ENCODE measurements at places on chromosomes 13 and 19. TPM values are rescaled to one million over a fixed set of nuclear protein-coding genes. Genes with fewer than 3 reads are reported as not detected.

GRCh38 chr19:34664168-34664567 lies 12.8 kb downstream of the SCGB2B2 start:
- DNase-seq = no peak

DNA sequence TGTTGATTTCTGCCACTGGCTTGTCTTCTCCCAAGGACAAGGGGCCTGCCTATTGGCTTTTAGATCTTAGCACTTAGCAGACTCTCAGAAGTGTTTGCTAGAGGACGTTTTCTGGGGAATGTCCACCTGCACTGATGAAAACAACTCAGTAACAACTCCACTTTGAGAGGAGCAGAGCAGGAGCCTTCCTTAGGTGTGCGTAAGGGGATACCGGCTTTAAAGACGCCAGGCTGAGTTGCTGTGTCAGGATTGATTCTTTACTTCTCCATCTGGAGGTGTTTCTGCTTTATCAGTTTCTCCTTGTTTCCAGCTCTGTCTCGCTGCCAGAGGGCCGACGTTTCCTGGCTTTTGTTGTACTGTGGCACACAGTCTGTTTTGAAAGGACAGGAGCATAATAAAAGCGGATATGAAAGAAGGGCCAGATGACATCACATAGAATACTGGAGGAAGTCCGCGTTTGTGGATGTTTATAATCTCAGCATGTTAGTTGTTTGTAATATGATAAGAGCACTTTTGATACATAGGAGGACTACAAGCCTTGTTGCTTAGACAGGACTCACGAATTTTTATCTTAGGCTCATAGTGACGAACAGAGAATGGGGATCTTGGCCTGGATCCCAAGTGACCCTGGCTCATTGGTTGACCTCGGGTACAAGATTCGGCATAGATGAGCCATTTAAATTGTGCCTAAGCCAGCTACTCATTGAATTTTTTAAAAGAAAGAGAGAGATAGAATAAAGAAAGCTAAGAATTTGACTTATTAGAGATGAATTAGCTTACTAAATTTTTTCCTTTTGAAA lies 34.6 kb downstream of the COL4A2 start:
- DNase-seq = no peak

DNA sequence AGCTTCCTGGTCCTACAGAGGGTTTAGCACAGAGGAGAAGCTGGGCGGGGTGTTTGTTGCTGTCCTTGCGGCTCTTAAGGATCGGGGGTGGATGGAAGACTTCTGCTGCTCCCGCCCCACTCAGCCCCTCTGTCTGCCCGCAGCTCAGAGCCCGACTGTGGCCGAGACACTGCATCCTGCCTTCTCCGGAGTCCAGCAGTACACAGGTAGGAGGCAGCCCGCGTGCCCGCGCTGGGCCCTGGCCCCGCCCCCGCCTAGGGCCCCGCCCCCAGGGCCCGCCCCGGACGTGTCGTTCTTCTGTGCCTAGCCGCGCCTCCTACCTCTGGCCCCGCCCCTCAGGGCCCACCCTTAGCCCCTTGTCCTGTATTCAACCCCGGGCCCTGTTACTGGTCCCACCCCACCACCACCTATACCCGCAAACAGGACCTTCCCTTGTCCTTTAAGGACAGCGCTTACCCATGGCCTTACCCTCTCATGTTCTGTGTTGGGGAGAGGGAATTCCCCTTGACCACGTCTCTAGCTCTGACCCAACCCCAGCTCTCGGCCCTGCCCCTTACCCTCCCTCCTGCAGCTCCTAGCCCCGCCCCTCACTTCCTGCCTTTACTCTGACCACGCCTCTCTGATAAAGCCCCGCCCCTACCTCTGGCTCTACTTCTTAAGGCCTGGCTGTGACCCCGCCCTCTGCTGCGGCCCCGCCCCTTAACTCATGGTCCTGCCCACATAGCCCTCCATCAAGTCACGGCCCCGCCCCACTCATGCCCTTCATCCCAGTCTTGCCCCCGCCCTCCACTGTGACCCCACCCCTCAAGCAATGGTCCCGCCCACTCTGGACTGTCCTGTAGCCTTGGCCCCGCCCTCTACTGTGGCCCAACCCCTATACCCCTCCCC lies 60.5 kb downstream of the CELF5 start:
- peak; percentile 56 for DNase-seq

GRCh38 chr19:10461047-10461949 lies 41.0 kb downstream of the PDE4A start:
- DNase-seq = peak; percentile 95

GRCh38 chr19:49680421-49681351 lies 3.6 kb downstream of the PRMT1 start:
- peak; percentile 85 for DNase-seq

CEACAM4 gene
- total RNA-seq = not detected

MCF2L gene
- 137 TPM for total RNA-seq
